ENCODE measurements at places on chromosomes 11 and 22.

- H3K27me3 ChIP-seq, result no peaks in the 10 kb centered on the region
- H3K4me3 ChIP-seq, result no peak overlapping the region
- no peaks in the 10 kb centered on the region for H3K4me1 ChIP-seq
- H3K36me3 ChIP-seq, result no peaks in the 10 kb centered on the region
Observed at GRCh38 chr11:88704485-88704884, 361.3 kb downstream of the GRM5 start.

DNA sequence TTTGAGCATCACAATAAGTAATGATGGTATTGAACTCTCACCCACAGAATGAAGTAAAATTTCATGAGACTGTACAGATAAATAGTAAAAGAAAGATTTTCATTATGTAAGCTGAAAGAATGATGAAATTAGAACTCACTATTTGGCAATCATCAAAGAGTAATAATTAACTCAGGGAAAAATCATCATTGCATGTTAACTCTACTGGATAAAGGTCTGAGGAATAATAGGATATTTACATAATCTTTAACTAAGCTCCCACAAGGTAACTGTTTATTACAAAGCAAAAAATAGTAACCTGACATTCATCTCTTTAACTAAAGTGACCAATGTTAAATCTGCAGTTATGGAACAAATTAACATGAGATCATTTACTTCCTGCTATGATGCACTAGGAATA, 739.9 kb downstream of the FAM181B start:
- H3K4me3 ChIP-seq, result no peak overlapping the region
- DNase-seq, result no peak
- H3K4me1 ChIP-seq, result no peaks in the 10 kb centered on the region
- no peak overlapping the region for H3K27ac ChIP-seq

DNA sequence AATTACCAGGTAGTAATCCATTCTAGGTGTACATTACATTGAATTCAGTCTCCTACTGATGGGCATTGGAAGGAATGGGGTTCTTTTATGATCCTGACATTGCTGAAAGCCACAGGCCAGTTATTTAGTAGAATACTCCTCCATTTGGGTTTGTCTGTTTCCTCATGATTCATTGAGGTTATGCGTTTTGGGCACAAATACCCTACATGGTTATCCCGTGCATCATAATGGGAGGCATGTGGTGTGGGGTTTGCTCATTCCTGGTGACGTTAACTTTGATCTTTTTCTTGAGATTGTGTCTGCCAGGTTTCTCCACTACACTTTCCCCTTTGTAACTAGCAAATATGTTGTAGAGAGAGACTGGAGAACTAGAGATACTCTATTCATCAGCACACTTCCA, 5.5 kb downstream of the FOLR3 start:
- H3K27me3 ChIP-seq, result no peaks in the 10 kb centered on the region
- no peak for DNase-seq
- H3K4me3 ChIP-seq, result no peak overlapping the region
- no peak overlapping the region for H3K27ac ChIP-seq
- no peaks in the 10 kb centered on the region for H3K36me3 ChIP-seq

GRCh38 chr11:67999201-67999629, 4.7 kb downstream of the UNC93B1 start:
- no peak overlapping the region for H3K27ac ChIP-seq
- no peaks in the 10 kb centered on the region for H3K36me3 ChIP-seq
- no peak for DNase-seq
- no peaks in the 10 kb centered on the region for H3K27me3 ChIP-seq

- no peaks in the 10 kb centered on the region for H3K4me1 ChIP-seq
- DNase-seq, result no peak
- no peaks in the 10 kb centered on the region for H3K36me3 ChIP-seq
Observed at GRCh38 chr11:18171377-18172000, 1.1 kb upstream of the MRGPRX4 start.

- no peak overlapping the region for H3K4me3 ChIP-seq
- H3K4me1 ChIP-seq, result no peaks in the 10 kb centered on the region
- DNase-seq, result no peak
- H3K36me3 ChIP-seq, result no peaks in the 10 kb centered on the region
Observed at GRCh38 chr11:69832561-69833413, 13.6 kb upstream of the FGF3 start.

- no peaks in the 10 kb centered on the region for H3K36me3 ChIP-seq
- H3K27ac ChIP-seq, result no peak overlapping the region
- H3K4me3 ChIP-seq, result no peak overlapping the region
- no peak for DNase-seq
- H3K27me3 ChIP-seq, result no peaks in the 10 kb centered on the region
Observed at GRCh38 chr22:44074337-44074984, 50.4 kb downstream of the PARVB start.

DNA sequence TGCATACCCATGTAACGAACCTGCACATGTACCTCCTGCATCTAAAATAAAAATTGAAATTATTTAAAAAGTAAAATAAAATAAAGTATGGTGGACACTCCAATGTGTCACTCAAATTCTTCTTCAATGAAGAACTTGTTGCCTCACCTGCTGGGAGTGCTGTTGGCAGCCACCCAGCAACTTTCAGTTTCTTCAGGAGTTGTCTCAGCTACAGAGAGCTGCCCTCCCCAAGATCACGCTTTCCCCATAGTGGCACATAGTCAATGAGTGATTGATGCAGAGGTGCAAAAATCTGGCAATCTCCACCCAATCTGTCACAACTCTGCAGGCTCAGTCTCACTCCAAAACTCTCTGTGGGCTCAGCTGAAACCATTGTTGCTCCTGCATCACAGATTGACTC, 92.3 kb upstream of the C11orf87 start:
- H3K4me3 ChIP-seq, result no peak overlapping the region
- H3K4me1 ChIP-seq, result no peaks in the 10 kb centered on the region
- no peaks in the 10 kb centered on the region for H3K36me3 ChIP-seq
- no peaks in the 10 kb centered on the region for H3K27me3 ChIP-seq

Data from esophagus squamous epithelium (tissue), 5 donors.